ENCODE measurements at places on chromosomes 3 and 15.
A peak's percentile ranks its signal among the peaks of the same experiment; 100 is the strongest.

DNA sequence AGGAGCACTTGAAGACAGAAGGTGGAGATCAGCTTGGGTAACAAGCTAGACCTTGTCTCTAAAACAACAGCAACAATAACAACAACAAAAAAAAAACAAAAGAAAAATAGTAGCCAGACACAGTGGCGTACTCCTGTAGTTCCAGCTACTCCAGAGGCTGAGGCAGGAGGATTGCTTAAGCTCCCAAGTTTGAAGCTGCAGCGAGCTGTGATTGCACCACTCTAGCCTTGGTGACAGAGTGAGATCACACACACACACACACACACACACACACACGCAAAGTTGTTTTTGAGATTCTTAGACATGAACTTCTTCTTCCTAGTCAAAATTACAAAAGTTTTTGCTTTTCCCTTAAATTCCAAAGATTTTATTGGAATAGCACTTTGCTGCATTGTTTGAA is 93.0 kb upstream of the IGSF10 start:
- no peak for DNase-seq

DNA sequence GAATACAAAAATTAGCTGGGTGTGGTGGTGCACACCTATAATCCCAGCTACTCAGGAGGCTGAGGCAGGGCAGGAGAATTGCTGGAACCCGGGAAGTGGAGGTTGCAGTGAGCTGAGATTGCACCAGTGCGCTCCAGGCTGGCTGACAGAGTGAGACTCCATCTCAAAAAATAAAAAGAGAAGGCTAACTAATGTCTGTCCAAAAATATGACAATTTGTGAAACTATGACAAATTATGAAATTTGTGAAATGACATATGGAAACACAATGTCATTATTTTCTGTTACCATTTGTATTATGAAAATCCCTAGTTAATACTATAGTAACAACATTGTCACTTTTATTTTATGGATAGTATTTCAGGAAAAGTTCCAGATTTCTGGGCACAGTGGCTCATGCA is 1306.3 kb upstream of the EPHA6 start:
- DNase-seq = no peak

GRCh38 chr15:48559285-48559684 is 86.2 kb downstream of the FBN1 start:
- DNase-seq = no peak

- DNase-seq = no peak
Observed at GRCh38 chr3:167305340-167305890, 74.7 kb downstream of the ZBBX start.

DNA sequence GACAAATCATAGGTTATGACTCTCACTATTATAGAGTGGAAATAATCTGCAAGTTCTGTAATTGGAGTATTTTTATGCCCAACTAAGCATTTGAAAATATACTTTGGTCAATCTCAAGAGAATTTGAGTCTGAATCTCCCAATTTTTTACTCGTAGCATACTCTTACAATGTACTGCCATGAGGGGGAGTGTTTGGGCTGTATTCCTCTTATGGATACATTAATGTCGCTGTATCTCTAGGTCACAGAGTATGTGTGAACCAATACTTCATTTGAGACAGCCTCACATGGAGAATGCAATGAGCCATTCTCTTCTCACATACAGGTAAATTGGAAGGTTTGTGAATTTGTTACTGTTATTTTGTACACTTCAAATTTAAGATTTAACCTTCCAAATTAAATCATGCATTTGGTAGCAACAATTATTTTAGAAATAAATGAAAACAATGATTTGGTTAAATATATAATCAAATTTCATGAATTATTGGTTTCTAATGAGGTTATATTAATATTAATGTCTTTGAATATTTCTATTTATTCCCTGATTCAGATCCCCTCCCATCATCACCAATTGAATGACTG is 5.5 kb upstream of the CD200 start:
- DNase-seq = peak; percentile 1

- DNase-seq = no peak
Observed at GRCh38 chr3:156070028-156070427, 50.4 kb upstream of the KCNAB1 start.

DNA sequence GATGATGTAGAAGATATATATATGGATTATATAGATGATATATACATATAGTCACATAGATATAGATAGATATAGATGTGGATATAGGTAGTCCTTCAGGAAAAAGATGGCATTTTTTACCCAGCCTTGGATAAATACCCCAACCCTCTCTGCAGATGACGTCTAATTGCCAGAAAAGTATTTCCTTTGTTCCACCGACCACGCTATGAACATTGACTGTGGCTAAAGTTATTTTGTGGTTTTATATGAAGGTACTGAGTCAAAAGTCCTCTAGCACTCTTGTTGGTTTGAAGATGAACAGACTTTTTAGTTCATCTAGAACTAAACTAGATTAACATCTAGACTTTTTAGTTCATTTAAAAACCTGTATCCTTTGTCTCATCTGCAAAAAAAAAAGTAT is 207.7 kb downstream of the PLOD2 start:
- DNase-seq = no peak

GRCh38 chr3:51688206-51688600 is 17.2 kb downstream of the TEX264 start:
- DNase-seq = no peak

DNA sequence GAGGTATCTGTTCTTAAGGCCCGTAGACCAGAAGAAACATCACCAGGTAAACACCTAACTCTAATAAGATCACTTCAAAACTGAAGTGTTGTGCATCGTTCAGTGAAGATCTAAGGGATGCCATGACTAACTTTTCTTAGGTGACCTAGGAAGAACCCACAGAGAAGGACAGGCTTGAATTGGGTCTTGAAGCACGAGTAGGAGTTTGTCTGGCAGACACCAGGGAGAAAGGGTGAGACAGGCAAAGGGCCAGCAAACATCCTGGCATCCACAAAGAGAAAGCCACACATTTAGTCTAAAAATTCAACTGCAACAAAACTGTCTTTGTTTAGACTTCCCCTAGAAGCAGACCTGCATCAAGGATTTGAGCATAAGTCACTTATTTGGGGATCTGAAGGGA is 15.5 kb upstream of the CMTM8 start:
- DNase-seq = no peak

GRCh38 chr3:141275511-141275910 is 43.9 kb downstream of the PXYLP1 start:
- DNase-seq = no peak

DNA sequence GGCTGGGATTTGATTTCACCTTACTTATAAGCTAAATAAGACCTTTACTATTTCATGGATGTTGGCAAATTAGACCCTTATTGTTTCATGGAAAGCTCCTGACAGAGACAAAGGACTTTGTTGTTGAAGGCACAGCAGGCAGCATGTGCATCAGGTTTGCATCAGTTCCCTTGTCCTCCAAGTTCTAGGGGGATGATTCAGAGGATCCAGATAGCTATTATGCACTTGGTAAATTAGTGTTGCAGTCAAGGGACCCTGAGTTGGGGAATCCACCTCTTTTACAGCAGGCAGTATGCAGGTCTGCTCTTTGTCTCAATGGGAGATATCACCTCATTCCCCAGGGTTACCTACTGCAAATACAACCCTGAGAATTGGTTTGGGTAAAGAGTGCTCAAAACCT is 131.4 kb upstream of the IGSF10 start:
- no peak for DNase-seq

GRCh38 chr15:34284937-34285336 is 52.6 kb downstream of the SLC12A6 start:
- no peak for DNase-seq

DNA sequence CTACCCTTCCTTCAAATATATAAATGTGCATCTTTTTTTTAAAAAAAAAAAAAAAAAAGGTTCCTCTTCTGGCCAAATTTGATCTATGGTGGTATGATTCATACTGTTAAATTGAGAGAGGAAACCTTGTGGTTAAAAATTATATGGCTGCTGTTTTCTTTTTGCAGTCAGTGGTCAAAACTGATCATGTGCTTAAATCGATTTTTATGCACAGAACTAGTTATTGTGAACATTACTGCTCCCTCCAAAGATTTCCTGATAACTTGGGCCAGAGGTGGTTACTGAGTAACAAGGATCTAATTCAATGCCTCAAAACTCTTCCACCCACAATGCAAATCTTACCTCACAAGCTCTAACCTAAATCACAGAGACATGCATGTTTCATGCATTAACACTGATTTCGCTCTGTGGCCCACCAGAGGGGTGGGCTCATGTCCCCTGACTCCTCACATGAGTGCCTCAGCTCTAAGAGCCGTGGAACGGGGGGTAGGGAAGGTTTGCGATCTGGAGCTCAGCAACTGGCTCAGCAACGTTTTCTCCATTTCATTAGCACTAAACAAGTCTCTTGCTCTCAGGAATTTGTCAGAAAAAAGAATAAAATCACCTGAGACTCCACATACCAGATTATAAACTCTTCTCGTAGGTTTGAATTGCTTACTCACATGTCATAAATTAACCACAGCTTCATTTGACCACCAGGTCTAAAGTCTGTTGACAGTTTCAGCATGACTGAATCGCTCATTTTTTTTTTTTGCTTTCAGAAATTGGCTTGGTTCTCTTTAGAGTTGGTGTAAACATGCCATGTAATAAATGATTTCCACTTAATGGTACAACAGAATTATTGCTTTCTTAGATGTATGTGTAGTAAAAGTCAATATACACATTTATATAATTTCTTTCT is 280.4 kb downstream of the CD47 start:
- no peak for DNase-seq

- no peak for DNase-seq
Observed at GRCh38 chr3:136385457-136385856, 135.3 kb downstream of the PCCB start.

DNA sequence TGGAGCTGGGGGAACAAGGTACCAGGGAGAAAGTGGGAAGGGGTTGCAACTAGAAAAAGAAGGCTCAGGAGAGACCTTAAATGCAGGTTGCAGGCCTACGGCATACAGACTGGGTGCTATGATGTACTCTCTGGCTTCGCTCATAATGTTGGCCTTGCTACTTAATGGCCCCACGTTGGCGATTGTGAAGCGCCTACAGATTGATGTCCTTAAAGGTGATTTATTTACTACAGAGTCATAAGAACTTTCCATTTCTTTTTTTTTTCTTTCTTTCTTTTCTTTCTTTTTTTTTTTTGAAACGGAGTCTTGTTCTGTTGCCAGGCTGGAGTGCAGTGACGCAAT is 25.4 kb downstream of the ZBTB38 start:
- DNase-seq = no peak

DNA sequence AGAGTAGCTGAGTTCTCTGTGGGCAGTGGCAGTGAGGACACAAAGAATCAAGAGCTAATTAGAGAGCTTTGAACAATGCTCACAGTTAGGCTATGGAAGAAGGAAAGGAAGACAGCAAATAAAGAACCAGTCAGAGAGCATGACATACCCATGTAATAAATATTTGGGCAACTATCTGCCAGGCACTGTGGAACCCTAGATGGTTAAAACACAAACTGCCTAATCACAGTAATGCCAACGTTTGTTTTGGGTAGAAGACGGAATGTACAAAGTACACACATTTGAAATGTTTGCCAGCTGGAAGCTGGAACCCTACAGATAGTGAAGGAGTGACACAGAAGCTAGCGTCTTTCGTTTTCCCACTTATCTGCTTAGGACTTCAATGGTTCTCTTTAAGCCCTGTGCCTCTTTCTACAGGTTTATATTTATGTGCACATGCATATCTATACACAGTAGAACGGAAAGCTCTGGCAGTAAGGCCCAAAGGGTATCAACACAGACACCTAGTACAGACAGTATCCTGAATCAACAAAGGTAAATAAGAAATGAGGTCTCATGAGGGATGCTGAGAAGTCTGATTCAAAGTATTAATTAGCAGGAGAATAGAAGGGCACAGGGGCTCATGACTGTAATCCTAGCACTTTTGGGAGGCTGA is 44.6 kb downstream of the ANKRD28 start:
- DNase-seq = no peak

GRCh38 chr3:19471138-19471537 is 322.8 kb downstream of the KCNH8 start:
- DNase-seq = no peak

DNA sequence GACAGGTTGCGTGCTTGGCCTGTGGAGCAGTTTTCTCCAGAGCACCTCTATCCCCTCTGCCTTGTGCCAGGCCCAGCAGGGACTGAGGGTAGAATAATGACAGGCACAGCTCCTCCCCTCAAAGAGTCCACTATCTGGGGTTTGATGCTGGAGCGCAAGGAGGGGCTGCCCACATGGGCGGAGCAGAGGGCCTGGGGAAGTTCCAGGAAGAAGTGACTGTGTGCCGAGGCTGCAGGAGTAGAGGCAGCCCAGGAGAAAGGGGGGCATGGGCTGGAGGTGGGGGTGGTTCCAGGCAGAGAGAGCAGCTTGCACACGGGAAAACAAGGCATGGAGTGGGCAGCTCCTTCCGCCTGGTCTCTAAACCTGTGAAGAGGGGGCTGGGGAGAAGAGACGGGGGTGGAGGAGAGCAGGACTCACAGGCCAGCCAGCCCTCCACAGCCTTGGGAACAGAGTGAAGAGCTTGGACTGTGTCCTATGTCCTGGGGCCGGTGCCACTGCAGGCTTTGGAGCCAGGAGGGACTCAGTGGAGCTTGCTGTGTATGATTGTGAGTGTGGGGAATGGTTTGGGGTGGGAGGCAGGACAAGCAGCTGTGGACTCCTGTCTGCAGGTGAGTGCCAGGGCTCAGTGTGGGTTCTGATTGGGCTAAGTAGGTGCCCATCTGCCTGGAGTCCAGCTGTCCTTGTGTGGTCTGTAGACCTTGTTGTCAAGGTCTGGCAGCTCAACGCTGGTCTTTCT is 48.1 kb downstream of the APBA2 start:
- DNase-seq = peak; percentile 52

DNA sequence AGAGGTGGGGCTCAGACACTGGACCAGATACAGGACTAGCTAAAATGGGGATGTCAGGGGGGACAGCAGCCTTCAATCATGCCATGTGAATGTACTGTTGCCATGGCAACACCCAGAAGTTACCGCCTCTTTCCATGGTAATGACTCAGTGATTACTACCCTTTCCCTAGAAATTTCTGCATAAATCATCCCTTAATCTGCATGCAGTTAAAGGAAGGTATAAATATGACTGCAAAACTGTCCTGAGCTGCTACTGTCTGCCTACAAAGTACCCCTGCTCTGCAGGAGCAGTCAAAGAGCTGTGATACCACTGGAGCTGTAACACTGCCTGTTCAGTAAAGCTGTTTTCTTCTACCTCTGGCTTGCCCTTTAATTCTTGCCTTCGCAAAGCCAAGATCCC is 168.2 kb downstream of the PEAK1 start:
- no peak for DNase-seq

DNA sequence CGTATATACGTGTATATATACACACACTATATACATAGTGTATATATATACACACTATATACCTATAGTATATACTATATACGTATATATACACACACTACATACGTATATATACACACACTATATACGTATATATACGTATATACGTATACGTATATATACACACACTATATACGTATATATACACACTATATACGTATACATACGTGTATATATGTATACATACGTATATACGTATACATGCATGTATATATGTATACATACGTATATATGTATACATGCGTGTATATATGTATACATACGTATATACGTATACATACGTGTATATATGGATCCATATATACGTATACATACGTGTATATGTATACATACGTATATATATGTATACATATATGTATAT is 9.4 kb downstream of the HACL1 start:
- DNase-seq = no peak

GRCh38 chr3:177681852-177682251 is 484.6 kb upstream of the TBL1XR1 start:
- no peak for DNase-seq

GRCh38 chr15:70251246-70251990 is 153.7 kb upstream of the TLE3 start:
- DNase-seq = no peak

Measured in CMK (cell line).